ENCODE measurements at places on chromosomes 1 and 21. TPM values are rescaled to one million over a fixed set of nuclear protein-coding genes. Genes with fewer than 3 reads are reported as not detected.

- DNase-seq: no peak
These were observed 130.4 kb downstream of the LHX4 start for GRCh38 chr1:180360333-180361075.

DNA sequence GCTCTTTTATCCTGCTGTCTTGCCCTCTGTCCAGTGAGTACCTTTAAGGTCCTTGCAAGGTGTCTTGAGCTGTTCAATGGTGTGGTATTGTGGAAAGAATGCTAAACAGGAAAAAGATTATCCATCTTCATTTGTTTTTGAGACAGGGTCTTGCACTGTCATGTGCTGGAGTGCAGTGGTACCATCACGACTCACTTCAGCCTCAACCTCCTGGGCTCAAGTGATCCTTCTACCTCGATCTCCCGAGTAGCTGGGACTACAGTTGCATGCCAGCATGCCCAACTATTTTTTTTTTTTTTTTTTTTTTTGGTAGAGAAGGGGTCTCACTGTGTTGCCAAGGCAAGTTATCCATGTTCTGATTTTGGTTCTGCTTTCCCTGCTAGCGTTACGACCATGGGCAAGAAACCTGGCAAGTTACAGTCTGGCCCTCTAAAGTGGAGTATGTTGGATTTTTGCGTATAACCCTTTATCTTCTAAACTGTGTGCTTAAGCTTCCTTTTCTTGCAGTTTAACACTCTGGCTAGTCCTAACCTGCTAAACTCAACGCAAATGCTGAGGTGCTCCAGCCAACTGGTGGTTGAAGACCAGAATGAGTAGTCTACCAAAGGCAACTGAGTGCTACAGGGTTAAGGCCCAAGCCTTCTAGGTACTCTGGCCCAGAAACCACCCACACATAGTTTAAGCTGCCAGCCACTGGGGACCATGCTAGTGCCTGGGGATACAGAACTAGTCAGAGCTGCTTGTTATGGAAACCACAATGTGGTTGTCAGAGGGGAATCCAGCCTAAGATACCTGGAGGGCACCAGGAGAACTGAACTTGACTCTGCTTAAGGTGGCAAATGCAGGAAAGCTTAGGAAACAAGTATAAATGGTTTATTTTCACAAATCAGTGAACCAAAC lies 7.9 kb downstream of the RPL11 start:
- no peak for DNase-seq

DNA sequence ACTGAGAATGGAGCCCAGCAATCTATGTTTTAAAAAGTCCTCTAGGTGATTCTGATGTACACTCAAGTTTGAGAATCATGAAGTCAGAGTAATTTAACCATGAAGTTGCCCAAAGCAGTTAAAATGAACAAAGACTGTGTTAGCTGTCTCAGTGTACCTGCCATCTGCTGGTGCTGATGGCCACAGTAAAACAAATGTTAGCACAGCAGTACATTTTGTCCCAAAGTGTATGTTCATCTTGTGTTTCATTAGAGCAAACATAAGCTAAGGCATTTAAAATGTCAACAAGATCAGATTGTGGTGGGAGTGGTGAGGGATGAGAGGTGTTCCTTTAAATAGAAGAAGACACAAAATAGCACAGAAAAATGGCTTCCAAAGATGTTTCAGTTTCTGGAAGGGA lies 31.1 kb downstream of the FYB2 start:
- no peak for DNase-seq

DNA sequence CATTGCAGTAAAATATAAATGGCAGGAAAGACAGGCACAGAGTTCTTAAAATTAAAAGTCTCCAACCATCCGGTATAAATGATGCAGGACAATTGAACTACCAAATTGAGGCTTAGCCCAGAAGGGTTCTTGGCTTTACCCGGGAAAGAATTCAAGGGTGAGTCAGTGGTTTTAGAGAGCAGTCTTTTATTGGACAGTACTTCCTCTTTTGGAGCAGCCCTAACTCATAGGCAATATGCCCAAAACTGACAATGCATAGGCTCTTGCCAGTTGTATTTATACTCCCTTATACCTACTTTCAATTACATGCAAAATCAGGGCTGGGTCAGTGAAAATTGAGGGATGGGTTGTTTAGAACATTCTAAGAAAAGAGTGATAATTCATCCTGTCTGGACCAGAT lies 1628.9 kb upstream of the PRMT6 start:
- no peak for DNase-seq

DNA sequence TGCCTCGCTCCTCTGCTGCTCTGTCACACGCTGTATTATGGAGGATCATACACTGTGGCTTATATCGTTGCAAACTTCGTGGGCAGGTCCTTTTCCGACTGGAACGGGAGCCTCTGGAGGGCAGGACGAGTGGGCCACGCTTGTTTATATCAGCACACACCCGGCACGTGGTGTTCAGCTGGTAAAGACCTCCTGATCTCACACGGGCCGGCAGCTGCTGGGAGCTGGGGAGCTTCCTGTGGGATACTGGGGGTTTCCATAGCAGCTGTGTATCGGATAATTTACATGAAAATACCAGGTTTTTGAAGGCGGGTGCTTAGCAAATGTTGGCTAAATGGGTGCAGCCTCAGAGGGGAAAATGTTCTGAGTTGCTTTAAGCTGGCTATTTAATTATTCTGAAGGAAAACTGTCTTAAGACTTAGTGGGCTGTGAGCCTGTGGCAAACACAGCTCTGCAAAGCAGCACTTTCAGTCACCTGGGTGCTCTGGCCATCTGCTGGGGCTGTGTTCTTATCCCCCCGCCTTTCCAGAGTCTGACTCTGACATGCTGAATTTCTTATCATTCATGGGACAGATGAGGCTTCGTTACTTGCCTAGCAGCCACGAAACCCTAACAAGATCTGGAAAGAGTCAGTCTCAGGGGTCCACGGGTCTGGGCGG lies 103.6 kb upstream of the GCLM start:
- DNase-seq: no peak

DNA sequence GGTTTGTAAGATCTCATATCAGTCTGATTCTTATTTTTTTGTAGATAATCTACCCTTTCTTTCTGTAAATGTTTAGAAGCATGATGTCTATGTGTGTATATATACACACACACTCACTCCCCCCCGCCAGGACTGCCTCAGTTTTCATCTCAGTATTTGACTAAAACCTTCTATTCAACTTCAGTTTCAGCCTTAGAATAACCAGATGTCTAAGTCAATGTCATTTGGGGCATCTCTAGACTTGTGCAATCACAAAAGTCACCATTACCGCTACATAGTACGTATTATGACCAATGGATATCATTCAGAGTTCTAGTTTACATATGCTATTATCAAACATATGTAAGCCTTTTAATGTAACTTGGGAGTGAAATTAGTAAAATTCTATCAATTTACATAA lies 53.3 kb upstream of the BOLA1 start:
- no peak for DNase-seq

GRCh38 chr1:202276081-202276715 lies 65.5 kb downstream of the UBE2T start:
- DNase-seq: no peak

DNA sequence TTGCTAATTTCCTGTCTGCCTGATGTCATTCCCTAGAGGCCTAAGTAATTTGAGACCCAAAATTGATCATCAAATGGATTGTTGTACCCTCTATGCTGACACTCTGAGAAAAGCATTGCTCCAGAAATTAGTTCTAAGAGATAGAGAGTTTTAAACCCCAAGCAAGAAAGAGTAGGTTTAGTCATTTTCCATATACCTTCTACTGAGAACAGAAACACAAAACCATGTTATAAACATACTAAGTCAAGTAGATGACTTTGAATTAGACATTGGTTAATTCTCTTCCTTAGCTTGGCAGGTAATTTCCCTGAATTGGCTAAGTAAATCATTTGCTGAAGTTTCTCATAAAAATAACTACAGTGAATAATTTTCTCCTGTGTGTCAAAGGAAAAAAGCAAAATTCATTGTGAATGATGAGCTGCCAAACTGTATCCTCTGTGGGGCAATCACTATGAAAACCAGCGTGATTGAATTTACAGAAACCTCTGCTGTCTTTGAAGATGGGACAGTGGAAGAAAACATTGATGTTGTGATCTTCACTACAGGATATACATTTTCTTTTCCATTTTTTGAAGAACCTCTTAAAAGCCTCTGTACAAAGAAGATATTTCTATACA lies 20.1 kb downstream of the FMO4 start:
- DNase-seq: no peak

DNA sequence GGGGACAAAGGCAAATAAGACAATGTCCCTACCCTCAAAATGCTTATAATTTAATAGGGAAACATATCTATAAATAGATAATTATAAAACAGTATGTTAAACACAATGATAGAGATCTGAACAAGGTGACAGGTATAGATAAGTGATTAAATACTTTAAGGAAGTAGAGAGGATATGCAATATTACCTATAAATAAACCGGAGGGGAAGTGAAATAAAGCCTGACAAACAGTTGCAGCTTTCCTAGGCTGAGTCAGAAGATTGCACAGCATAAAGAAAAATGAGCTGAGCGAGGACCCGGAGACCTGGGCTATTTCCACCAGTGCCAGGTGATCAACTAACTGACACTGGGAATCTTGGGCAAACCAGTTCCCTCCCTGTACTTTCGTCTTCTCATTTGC lies 11.5 kb upstream of the PSRC1 start:
- no peak for DNase-seq

DNA sequence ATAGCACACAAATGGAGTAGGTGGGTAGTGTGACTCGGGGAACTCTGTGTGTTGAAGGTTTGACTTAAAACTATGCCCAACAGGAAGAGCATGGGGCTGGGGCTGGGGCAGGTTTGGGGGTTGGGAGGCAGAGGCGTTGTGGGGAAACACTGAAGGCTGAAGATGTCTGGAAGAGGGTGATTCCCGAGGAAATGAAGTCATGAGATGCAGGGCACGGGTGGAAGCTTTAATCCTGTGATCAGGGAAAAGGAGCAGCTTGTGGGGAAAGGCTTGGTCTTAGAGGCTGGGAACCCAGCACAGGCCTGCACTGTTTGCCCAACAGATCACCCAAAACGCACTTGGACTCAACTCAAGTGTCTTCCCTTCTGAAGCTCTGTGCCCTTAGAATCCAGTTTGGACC lies 26.6 kb upstream of the CTBS start:
- no peak for DNase-seq

DNA sequence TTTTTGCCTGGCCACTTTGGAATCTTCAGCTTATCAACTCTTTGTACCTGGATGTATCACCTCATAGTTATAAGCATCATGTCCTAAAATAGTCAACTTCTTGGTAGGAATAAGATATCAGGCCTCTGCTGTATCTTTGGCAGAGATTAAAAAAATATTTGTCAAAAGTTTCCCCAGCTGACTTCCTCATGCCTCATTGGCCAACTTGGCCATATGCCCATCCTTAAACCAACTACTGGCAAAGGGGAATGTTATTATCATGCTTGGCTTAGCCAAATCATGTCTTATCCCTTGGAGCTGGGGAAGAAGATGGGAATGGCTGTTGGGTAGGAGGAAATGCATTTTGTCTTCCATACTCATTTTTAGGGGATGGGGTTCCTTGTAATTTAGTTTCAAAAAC lies 23.4 kb downstream of the NFASC start:
- no peak for DNase-seq

GRCh38 chr1:225597926-225598575 lies 54.9 kb downstream of the ENAH start:
- DNase-seq: no peak

DNA sequence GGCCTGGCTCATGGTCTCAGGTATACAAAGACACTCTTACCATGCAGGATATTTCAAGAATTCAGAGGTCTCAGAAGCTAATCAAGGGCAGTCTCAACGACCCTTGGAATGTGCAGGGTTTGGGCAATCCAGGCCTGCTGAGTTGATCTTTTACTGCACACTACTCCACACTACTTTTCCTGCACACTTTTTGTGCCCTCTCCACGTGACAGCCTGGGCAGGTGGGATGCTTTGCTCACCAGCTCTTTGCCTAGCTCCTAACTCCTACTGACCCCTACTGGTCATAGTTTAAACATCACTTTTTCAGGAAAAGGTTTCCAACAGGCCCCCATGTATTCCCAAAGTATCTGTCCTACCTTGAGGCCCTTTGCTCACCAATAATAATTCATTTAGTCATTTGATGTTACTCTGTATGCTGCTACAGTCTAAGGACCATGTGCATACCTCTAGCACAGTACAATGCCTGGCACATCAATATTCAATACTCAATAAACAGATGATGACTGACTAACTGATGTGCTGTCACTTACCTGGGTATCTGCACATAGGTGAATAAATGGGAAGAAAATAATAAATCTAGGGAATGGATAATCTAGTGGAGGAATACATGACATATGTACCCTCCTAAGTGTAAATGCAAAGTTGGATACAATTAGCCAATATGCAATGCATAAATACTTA lies 9.6 kb downstream of the DUSP23 start:
- no peak for DNase-seq

DNA sequence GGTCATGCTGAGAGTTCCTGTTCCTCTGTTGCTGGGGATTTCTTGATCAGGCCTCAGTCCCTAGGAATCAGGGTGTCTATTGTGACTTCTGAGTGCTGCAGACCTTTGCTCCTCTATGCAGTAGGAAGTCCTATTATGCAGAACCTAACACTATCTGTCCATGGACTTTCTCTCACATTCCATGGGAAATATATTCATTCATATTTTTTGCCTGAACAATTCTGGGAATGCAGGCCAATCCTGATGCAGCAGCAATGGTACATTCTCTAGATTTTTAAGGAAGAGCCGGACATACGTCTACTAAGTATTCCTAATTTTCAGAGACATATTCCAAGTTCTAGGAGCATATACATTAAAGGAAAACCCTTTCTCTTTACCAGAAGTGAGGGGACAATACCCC lies 61.1 kb upstream of the C1orf87 start:
- DNase-seq: no peak

DNA sequence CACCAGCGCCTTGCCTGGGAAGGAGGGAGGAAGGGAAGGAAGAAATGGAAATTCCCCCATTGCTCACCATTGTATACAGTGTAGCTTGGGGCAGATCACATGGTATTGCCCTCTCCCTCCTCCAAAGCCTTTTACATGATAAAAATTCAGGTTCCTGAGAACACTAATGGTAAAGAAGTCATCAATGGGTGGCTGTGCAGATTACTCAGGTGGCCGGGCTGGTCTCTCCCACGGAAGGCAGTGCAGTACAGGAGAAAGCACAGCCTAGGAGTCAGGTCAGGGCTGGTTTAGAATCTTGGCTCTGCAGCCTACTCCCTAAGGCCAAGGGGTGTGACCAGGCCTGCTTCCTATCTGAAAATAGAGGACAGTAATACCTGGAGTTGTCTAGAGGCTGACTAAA lies 107.9 kb downstream of the SUSD4 start:
- DNase-seq: no peak

Gene C1orf141
- total RNA-seq: not detected

Gene IQGAP3
- 0.68 TPM for total RNA-seq

Gene VHLL
- total RNA-seq: not detected

Gene FBLIM1
- total RNA-seq: 81.8 TPM

Gene PPM1J
- 0.94 TPM for total RNA-seq

Gene TINAGL1
- total RNA-seq: 218 TPM

Measured in ureter (tissue), 1 donor.